Sigmoid colon (tissue), 7 donors: ENCODE measurements at places on chromosomes 7 and 10. TPM values are rescaled to one million over a fixed set of nuclear protein-coding genes. Genes with fewer than 3 reads are reported as not detected.

Gene MICU1
- 33.9 TPM for total RNA-seq

Gene PKD2L1
- total RNA-seq, result not detected

Gene STEAP4
- 15.8 TPM for total RNA-seq

Gene NOS3
- 1.3 TPM for total RNA-seq

Gene MBL2
- total RNA-seq, result not detected

Gene MMS19
- 58.7 TPM for total RNA-seq

Gene LRIT1
- total RNA-seq, result not detected

Gene TAS2R41
- 1.6 TPM for total RNA-seq

Gene EBLN1
- not detected for total RNA-seq

Gene TCAF2
- total RNA-seq, result 2.1 TPM

Gene SFTPA1
- not detected for total RNA-seq

Gene BMPER
- 3.1 TPM for total RNA-seq

Gene ASB10
- total RNA-seq, result not detected

Gene WNT2
- total RNA-seq, result 0.27 TPM

Gene CCSER2
- 101 TPM for total RNA-seq

Gene CHN2
- total RNA-seq, result 12.9 TPM

Gene H2BK1
- not detected for total RNA-seq

Gene DNAJC30
- 7.6 TPM for total RNA-seq

Gene NUPR2
- total RNA-seq, result not detected

Gene SUN3
- total RNA-seq, result not detected

Gene OPN4
- total RNA-seq, result not detected

Gene JAKMIP3
- total RNA-seq, result 1.2 TPM

Gene ZNF804B
- total RNA-seq, result not detected

Gene ADARB2
- total RNA-seq, result 3.2 TPM

Gene LIPN
- not detected for total RNA-seq

Gene TDRD1
- under 0.01 TPM for total RNA-seq

Gene CALD1
- 1,561 TPM for total RNA-seq

Gene GDF10
- 4.4 TPM for total RNA-seq

Gene MMP21
- total RNA-seq, result not detected

Gene FAM25C
- total RNA-seq, result not detected

Gene NPVF
- total RNA-seq, result not detected

Gene MDH2
- total RNA-seq, result 82.9 TPM

Gene TMEM229A
- not detected for total RNA-seq

Gene TEX47
- total RNA-seq, result not detected

Gene NKX2-3
- total RNA-seq, result 35.2 TPM

Gene CALHM3
- not detected for total RNA-seq

Gene IKZF1
- total RNA-seq, result 6.4 TPM

Gene POMZP3
- total RNA-seq, result 6.4 TPM

Gene ZNF12
- total RNA-seq, result 27.1 TPM

Gene FXYD4
- total RNA-seq, result not detected

Gene SH2D4B
- total RNA-seq, result not detected

Gene LLCFC1
- total RNA-seq, result not detected

Gene HTR7
- 1.2 TPM for total RNA-seq

Gene AKR1C8
- not detected for total RNA-seq

Gene ZNF33B
- total RNA-seq, result 21.9 TPM

Gene NYAP1
- total RNA-seq, result 1.4 TPM

Gene SPDYE6
- not detected for total RNA-seq
